NCI-H510A (cell line): ENCODE measurements at places on chromosomes 3 and 15.

DNA sequence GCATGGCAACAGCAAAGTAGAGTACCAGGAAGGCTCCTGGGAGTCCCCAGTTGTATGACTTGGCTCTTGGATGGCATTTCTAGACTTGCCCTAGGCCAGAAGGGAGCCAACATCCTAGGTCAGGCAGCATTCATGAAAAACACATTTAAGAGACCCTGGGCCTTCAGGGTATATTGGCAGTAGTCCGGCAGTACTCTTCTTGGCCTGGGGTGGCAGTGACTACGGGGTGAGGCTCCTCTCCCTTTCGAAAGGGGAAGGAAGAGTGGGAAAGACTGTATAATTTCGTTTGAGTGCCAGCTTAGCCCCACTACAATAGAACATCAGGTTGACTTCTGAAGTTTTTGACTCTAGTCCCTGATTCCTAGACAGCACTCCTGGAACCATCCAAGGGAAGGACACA lies 136.4 kb downstream of the ZIC4 start:
- no peak for DNase-seq

GRCh38 chr15:91099995-91100813 lies at the start of gene SV2B:
Gene SV2B, plus strand, starts transcription at chr15:91100257. Its CDS starts 126,007 bp downstream, at chr15:91226264.
- DNase-seq: peak; percentile 46

GRCh38 chr3:184498986-184499606 lies 62.5 kb upstream of the EPHB3 start:
- no peak for DNase-seq

- DNase-seq: no peak
Measured at GRCh38 chr15:85570336-85570735, 189.9 kb downstream of the AKAP13 start.

GRCh38 chr3:73481888-73482287 lies 142.9 kb downstream of the PDZRN3 start:
- DNase-seq: no peak

GRCh38 chr15:40695469-40695890 lies 506 bp downstream of the RAD51 start:
- no peak for DNase-seq

GRCh38 chr3:11626084-11626463 lies 17.6 kb downstream of the VGLL4 start:
- DNase-seq: no peak

GRCh38 chr3:126121632-126122031 lies 37.7 kb upstream of the SLC41A3 start:
- DNase-seq: no peak

DNA sequence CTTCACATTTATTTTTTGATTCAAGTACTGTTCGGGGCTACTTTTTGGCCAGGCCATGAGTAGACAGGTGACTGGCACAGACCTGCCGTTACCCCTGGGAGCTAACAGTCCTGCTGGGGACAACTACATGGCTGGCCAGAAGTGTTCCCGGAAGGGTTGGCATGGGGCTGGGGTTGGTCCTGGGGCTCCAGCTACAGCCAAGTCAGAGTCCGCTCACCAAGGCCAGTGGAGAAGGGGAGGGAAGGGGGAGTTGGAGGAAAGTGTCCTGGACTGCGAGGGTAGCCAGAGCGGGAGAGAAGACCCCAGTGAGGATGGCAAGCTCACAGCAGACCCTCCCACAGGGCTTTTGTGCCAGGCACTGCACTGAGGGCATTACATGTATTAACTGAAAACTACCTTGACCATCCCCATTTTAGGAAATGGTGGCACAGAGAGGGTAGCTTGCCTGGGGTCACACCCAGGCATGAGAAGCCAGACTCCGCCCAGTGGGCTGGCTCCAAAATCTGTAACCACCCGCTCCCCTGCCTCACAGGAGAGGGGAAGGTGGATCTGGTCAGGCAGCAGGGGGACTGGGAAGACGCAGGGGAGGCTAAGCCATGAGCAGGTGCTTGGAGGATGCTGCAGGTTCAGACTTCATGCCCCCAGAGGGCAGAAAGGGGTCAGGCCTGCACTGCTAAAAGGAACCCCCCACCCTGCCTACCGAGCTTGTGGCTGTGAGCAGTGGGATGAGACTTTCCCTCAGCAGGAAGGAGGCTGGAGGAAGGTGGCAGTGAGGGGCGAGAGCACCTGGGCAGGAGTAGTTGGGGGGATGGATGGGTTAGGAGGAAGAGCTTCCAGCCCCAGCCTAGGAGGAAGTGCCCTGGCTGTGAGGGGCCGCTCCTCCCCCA lies 38.3 kb upstream of the ESYT3 start:
- no peak for DNase-seq

GRCh38 chr3:140842984-140843649 lies 98.5 kb upstream of the SLC25A36 start:
- DNase-seq: no peak

GRCh38 chr3:72255191-72255590 lies 470.2 kb upstream of the PROK2 start:
- DNase-seq: no peak

DNA sequence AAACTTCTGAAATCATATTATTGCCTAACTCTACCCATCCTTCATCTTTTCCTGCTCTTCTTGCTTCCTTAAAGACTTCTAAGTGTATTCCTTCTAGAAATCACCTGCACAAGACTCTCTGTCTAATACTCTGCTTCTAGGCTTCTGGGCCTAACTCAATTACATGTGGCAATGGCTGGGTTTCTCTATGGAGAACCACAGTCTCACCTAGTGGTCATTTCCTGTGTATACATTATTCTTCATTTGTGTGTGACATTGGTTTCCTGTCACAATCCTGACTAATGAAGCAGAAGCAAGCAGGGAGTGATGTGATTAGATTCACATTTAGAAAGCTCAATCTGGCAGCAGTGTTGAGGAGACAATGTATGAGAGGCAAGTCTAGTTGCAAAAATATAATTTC lies 16.9 kb upstream of the CLDN1 start:
- no peak for DNase-seq

DNA sequence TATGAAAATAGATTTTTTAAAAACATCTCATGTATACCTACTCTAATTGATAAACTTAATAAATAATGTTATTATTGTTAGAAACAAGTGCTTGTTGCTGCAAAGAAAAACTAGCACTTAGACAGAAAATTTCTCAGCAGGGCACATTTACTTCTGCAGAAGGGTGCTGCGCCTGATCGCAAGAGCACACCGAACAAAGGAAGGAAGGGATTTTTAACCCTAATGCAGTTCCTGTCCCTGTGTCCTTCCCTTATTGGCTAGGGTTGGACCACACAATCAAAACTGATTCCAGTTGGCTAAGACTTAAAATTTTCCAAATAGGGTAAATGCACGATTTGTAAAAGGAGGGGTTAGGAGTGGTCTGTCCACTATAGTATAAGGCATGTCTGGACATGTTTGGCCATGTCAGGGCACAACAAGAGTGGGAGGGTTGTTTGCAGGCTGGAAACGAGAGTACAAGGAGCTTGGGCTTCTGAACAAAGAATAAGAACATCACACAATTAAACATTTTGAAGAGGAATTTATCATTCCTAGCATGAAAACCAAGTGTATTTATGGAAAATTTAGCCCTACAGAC lies 4.7 kb downstream of the DTWD1 start:
- DNase-seq: no peak

GRCh38 chr3:10294030-10294586 lies 1.4 kb upstream of the GHRL start:
- no peak for DNase-seq

DNA sequence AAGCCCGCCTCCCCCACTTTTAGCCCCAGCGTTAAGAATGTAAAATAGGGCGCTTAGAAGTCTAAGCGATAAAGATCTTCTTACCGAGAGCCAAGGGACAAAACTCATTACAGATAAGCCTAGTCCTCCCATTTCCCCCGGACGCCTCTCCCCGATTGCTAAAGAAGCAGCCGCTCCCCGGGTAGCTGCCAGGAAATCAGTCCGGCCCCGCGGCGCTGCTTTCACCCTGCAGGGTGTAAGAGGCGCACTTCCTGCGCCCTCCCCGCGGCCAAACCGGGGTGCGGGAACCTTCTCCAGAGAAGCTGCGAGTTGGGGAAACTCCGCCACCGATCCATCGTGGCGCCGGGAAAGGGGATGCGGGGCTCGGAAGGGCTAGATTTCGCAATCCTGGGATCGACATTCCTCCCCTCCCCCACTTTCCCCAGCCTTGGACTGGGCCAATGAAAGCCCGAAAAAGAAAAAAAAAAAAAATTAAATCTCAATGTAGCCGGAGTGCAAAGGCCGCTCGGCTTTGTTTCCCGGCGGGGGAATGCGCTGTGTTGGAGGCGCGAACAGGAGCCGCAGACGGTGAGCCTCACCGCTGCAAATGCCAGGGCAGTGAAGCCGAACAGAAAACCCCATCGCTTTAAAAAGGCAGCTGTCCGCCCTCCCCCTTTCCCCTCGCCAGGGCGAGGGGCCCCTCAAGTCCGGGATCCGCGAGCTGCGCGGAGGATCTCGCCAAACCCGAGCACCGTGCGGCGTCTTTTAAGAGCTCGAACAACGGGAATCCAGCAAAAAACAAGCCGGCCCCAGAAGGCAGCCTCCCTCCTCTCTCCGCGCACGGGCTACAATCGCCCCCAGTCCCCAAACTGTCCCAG lies 626 bp upstream of the PTPRG start:
- DNase-seq: peak; percentile 18
